DMS79 treated with DMSO at 0.1 percent for 48 hours (cell line): ENCODE measurements at places on chromosomes 2 and 18.

DNA sequence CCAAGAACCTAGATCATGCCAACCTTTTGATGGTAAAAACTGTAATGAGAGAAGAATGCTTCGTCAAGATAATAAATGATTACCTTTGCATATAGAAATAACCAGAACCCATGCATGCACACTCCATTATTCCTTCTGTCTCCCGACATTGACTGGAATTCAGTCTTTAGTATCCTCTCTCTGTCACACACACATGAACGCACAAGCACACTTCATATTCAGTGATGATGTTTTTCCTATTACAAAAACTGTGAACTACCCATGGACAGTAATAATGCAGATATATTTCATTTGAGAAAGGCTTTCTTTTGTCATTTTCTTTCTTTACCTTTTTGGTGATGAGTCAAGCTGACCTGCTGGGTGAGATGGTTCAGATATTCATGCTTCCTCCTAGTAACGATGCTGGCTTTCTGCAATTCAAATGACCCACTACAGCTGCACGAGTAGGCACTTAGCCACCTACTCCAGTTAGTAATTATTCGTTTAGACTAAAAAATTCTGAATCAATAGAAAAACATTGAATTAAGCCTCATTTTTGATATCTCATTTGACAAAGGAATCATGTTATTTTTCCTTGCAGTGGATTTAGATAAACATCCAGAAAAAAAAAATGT is 382.2 kb downstream of the TGIF1 start:
- peak; percentile 92 for DNase-seq

DNA sequence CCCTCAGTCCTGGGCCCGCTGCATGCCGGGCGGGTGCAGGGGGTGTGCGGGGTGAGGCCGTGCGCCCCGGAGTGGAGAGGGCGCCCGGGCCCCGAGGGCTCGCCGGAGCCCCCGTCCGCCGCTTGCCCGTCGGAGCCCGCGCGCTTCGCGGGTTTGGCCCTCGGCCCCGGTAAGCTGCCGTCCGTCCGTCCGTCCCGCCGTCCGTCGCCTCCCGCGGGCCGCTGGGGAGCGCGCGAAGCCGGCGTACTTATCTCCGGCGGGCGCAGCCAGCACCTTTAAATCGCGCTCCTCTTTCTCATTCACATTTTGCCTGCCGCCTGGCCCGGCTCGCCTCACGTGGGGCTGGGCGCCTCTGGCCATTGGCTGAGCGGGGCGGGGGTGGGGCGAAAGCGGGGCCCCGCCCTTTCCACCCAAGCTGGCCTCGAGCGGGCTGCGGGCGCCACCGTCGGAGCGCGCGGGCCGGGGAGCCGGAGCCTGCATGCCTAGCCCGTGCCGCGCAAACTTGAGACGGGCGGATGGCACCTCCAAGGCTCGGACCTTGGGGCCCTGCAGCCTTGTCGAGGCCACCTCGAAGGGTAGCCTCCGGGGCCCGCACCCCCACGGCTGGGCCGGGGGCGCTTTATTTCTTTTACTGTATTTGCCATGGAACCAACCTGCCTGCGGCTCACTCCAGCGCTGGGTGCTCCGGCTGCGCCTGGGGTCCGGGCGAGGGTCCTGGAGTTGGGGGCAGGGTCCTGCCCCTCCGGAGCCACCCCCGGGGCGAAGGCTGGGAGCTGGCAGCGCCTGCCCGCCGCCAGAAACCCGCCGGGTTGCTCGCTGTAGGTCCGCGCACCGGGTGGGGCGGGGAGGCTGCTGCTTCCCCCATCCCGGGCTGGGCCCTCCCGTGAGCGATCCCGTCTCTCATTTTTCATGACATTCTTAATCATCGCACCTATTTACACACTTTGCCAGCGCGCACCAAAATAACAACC is at the start of gene GBX2:
TSS of gene GBX2 (minus strand) at position 277 of the 971 bp plus-strand sequence. CDS start 415 bp downstream, outside the sequence.
- peak; percentile 49 for DNase-seq

DNA sequence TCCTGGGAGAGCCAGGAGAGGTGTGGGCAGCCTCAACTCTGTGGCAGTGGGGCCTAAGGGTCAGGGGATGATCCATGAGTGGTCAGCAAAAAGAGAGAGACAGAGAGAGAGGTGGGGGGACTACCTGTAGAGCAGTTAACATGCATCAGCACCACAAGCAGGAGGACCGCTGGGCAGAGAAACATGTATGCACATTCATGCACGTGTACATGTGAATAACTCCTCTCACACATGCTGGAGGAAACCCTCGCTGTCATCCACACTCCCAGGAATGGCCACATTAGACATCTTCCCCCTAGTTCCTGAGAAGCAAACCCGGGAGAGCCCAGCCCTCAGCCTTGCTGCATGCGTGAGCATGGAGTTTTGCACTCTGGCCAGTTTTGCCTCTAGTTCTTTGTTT is 166.1 kb downstream of the SMAD7 start:
- DNase-seq = no peak

DNA sequence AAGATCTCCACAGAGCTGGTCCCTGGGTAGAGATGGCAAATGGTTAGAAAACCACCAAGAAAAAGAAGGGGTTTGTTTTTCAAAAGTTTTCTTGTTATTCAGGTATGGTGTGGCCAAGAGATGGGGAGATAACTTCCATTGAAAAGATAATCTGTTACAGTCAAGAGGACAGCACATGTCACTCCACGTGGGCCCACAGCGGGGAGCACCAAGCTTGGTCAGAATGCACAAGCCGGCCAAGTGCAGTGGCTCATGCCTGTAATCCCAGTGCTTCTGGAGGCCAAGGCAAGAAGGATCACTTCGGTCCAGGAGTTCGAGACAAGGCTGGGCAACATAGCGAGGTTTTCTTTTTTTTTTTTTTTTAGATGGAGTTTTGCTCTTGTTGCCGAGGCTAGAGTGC is 6.0 kb upstream of the LCLAT1 start:
- no peak for DNase-seq

DNA sequence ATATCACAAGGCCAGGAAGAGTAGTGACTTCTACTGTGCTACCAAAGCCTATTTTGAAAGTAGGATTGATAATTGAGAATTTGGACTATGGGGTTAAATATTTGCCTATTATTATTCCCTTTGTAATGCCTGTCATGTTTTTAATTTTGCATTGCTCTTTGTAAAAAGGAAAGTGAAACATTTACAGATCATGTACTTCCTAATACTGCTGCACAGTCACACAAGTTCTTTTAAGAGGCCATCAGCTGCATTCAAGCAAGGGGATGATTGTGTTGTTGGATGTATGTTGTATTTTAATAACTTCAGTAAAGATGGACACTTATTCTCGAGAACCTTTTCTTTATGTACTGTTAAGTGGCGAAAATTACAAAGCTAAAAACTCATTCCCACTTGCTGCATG is 70.1 kb downstream of the PLEKHA3 start:
- no peak for DNase-seq

- DNase-seq = no peak
These were observed 258.9 kb upstream of the APCDD1 start for GRCh38 chr18:10195529-10195928.

GRCh38 chr2:102508863-102509262 is 35.8 kb downstream of the SLC9A4 start:
- DNase-seq = no peak

DNA sequence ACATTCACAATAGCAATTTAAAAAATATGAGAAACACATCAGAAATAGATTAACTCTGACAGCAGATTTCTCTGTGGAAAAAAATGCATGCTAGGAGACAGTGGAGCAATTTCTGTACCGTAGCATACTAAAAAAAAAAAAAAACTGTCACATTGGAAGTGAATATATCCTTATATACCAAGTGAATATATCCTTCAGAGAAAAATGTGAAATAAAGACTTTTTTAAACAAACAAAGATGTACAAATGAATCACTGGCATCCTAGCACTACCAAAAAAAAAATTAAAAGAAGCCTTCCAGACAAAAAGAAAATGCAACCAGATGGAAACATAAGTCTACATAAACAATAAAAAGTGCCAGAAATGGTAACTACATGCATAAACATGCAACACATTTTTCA is 169.4 kb downstream of the NBAS start:
- DNase-seq = no peak

GRCh38 chr2:113156278-113157117 is 17.3 kb upstream of the PSD4 start:
- DNase-seq = no peak

GRCh38 chr2:20093263-20094141 is 42.1 kb upstream of the LAPTM4A start:
- DNase-seq = peak; percentile 6

- no peak for DNase-seq
These were observed 93.6 kb downstream of the GYPC start for GRCh38 chr2:126749537-126749936.

- DNase-seq = no peak
These were observed 72.7 kb upstream of the GLS start for GRCh38 chr2:190807886-190808285.

GRCh38 chr2:115574667-115575066 is 1132.2 kb downstream of the DPP10 start:
- no peak for DNase-seq

DNA sequence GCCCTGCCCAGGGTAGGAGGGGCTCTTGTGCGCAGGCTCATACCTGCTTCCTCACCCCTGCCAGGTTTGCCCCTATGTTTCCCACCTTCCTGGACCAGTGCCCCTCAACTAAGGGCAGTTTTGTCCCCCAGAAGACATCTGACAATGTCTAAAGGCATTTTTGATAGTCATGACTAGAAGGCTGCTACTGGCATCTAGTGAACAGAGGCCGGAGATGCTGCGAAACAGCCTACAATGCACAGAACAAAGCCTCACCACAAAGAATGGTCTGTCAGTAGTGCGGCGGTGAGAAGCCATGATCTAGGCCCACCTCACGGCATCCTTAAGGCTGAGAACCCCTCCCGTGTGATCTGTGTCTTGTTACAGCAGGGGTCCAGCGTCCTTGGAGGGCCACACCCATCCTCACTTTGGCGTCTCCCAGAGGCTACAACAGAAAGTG is 96.0 kb downstream of the TMEM17 start:
- DNase-seq = no peak

GRCh38 chr2:237223201-237223861 is 137.6 kb downstream of the COPS8 start:
- DNase-seq = no peak

DNA sequence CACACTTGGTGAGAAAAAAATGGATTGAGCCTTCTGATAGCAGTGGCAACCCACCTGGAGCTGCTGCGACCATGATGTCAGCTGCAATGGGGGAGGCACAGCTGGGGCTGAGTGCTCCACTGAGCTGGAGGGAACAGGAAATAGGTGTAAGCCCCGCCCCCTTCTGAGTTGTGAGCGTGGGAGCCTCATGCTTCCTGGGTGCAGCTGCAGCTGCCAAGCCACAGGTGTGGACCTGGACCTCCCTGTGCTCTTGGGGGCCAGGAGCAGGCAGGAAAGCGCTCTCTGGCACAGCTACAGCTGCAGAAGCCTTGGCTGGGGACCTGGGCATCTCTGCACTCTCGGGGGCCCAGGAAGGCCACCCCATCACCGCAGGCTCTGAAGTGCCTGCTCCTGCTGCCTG is 970.6 kb downstream of the DCDC2C start:
- DNase-seq = no peak

DNA sequence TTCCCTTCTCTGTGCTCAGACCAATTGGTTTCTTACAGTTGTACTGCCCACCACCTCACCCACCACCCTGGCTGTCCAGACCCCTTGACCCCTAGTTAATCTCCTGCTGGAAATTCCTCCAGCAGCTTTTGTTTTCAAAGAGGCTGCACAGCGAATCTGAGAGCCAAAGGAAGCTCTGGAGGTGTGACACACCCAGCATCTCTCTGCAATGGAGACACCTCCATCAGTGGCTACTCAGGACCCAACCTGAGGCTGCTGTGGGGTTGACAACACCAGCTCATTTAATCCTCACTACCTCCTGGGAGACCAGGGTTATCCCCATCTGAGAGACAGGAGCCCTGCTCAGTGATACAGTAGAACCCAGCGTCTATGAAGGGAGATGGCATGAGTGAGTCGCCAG is 86.4 kb downstream of the BIN1 start:
- no peak for DNase-seq

- no peak for DNase-seq
These were observed 283.3 kb upstream of the THUMPD2 start for GRCh38 chr2:40062381-40062780.

DNA sequence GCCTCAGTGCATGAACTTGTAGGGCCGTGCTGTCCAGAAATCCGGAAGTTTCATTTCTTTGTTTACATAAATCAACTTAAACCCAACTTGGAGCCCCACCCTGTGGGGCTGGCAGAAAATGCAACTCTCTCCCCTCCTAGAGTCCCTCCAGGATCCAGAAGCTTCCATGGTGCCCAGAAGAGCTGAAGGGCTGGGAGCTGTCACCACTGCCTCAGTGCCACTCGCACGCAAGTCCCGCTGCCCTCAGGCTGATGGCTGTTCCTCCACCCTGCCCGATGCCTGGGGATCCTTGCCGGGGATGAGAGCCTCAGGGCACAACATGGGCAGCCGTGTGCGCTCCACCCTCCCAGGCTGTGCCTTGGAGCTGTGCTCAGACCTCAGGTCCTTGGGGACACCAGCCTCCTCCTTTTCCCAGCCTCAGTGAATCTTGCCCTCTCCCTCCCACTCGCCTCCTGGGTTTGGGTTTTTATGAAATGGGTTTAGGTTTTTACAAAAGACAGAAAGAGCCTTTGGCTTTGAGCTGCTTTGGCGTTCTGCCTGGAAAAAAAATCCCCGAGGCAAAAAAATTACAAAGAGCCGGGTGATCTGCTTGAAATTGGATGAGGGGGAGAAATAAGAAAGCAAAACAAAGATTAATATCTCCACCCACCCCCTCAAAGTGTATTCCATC is 155.2 kb downstream of the TWIST2 start:
- no peak for DNase-seq

DNA sequence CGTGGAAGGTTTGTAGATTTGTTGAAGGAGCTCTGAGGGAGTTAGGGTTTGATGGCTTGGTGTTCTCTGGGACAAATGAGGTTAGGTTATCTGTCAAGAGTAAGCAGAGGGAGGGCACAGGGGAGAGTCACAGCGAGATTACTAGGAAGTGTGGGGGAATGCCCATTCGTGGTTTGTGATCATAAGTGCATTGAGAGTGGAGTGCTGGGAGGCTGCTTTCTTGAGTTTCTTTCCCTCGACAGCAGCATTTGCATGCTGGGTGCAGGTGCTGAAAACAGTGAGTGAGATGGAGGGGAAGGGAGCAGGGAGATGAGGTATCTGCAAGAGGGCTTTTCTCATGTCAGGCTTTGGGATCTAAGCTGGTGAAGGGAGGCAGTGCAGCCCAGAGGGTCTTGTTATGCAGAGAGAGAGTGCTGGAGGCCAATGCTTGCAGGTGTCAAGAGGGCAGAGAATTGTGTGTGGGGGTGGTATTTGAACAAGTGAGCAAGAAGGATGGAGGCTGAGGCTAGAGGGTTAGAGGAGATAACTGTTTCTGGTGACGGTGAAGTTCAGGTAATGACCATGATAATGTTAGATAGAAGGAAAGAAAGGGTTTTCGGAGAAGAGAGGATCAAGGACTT is 8.8 kb downstream of the RALB start:
- DNase-seq = no peak

- DNase-seq = no peak
These were observed 155.1 kb upstream of the LMAN1 start for GRCh38 chr18:59514203-59514602.
